ENCODE measurements at places on chromosomes 5 and 9. TPM values are rescaled to one million over a fixed set of nuclear protein-coding genes. Genes with fewer than 3 reads are reported as not detected.

Gene FOXD4L3
- total RNA-seq, result not detected

DNA sequence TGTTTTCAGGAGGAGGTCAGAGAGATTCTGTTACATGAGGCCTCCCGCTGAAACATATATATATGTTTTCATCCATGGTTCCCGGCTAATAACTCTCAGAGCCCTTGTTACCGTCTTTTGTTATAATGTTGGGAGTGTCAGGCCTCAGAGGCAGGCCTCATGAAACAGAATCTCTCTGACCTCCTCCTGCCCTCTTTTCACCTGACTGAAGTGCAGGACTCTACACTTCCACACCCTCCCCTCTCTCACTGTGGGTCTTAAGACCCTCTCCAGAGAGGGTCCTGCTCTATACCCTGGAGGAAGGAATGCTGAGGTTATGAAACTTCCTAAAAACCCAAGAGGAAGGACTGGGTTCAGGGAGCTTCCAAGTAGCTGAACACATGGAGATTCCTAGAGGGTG, 28.5 kb upstream of the PTGER4 start:
- peak; percentile 36 for DNase-seq

- DNase-seq, result peak; percentile 54
These were observed 14.3 kb upstream of the NR4A3 start for GRCh38 chr9:99807276-99807852.

Gene CCL28
- total RNA-seq, result 22.8 TPM

Gene TAF11L5
- total RNA-seq, result not detected

Gene IFNB1
- total RNA-seq, result not detected

Gene INSL4
- not detected for total RNA-seq

DNA sequence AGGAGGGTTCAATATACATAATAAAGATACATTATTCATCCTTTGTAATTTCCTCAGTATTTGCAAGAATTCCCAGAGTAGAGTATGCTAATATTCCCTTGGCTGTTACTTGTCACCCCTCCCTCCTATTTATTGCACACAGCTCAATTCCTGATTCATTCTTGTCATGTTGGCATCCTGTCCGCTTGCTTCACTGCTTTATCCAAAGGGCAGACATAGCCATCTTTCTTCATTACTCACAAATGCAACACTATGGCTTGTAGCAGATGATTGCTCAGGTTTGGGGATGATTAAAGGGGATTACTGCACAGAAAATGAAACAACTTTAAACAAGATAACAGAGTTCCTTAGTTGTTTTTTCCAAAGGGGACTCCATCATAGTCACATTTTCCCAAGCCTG, 1.2 kb upstream of the IL33 start:
- no peak for DNase-seq

DNA sequence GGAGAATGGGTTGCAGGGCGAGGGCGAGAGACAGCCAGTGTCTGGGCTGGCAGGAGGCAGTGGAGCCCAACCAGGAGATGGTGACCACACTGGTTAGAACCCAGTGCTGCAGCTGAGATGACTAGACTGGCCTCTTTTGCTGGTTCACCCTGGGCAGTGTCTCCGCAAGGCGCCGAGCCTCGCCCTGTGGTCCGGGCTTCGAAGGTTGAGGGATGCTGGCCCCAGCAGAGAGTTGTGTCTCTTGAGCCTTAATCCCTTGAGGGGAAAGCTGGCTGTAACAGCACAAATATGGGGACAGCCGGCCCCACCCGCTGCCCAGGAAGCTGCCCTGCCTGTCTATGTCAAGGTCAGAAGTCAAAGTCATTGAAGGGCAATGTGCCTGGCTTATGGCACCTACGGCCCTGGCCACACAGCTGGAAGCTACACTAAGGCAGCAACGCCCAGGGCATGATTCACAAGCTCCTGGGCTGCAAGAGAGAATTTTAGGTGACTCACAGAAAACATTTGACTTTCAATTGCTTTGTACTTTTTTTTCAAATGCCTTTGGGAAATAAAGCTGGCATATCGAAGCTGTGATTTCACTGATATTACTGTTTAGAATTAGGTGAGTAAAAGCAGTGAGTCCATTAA, 33.3 kb downstream of the NKX2-5 start:
- DNase-seq, result no peak

Measured in kidney (tissue), 22 donors.